ENCODE measurements at places on chromosomes 4 and X.

- no peak for DNase-seq
These were observed 91.2 kb downstream of the LRP2BP start for GRCh38 chr4:185304541-185304940.

- DNase-seq = peak; percentile 60
These were observed 651 bp downstream of the UCHL1 start for GRCh38 chr4:41257257-41257901.

DNA sequence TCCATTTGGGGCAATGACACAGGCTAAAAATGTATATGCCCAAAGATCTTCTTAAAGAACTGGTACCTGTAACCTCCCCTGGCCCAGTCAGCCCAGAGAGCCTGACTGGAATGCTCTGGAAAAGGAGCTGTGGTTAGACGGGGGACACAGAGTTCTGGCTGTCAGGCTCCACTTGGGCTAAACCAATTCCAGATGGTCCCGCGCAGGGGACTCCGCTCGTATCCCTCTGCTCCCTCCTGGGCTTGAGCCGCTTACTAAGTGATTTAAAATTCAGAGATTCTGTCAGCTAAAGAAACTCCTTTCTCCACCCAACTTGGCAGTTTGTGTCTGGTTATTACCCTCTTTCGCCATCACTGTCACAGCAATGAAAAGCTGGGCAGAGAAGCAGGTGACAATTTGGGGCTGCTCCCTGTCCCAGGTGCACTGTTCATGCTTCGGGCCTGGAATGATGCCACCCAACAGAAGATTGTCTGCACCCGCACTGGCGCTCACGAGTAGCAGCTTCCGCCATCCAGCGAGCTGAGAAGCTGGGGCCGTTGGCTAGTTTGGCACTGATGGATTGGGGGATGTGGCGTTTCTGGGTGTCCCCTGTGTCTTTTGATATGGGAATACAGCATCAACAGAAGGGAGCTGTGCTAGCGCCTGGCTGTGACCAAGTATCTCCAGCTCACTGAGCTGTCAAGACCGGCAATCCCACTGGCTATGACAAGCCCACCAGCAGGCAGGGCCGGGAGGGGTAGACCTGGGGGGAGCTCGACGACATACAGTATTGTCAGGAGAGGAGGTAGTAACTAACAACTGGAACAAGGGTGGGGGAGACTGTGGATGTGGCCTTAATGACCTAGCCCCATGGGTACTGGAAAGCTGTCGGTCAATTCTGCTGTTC, 6.7 kb upstream of the IRAK1 start:
- DNase-seq = no peak

DNA sequence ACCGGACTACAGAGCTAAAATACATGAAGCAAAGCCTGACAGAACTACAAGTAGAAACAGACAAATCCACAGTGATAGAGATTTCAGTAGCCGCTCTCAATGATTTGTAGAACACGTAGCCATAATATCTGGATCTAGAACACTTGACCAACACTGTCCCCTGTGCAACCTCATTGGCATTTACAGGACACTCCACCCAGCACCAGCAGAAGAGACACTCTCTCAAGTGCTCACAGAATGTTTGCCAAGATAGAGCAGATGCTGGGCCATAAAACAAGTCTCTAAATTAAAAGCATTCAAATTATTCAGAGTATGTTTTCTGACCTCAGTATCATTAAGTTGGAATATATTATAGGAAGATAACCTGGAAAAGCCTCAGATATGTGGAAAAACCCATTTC, 21.7 kb downstream of the HTT start:
- no peak for DNase-seq

- peak; percentile 19 for DNase-seq
These were observed 36.7 kb upstream of the HMX1 start for GRCh38 chr4:8908206-8908893.

- DNase-seq = no peak
These were observed 26.4 kb downstream of the NELFA start for GRCh38 chr4:1982124-1983052.

DNA sequence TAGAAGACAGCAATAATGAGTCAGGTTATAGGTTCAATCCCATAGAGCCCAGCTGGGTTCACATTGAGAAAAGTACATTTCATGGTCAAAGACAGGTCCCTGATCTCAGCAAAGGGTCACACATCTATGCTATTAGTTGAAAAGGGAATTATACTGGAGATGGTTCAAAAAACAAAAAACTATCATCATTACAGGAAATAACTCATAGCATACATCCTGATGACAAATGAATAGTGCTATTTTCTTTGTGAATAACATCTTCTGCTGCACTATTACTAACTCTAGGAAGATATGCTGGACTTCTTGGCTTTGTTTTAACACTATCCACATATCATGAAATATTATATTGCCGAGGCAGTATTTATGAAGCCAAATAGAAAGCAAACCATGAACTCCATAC, 202.5 kb upstream of the MAB21L2 start:
- no peak for DNase-seq

DNA sequence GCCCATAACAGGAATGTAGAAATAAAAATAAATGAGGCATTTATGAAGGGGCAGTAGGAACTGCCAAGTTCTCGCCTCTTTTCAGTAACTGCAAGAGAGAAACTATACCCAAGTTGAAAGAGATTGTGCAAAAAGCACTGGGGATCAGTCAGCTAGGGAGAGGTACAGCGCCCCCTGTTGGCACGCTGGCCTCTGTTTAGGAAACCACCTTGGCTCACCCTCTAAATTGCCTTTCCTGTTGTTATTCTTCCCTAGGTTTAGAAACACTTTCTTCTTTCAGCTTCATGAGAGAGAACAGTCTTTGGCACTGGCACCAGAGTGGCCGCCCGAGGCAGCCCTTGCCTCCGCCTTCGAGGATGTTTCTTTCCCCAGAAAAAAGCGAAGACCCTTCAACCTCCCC, 348.5 kb downstream of the MID1IP1 start:
- peak; percentile 54 for DNase-seq

DNA sequence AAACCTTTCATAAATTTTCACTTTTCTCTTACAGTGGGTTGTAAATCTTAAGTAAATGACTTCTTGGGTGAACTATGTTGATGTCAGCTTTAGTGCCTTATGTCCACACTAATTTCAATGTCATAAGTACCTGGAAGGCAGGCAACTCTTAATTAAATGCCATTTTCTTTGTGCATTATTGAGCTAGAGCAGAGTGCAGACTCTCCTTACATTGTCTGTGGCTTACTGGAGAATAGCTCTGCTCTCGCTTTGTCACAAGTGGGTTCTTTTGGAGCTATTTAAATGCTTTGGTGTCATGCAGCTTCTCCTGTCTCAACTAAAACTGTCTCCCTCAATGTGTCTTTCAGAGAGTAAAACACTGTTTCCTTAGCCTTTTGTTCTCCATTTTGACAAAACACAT, 411.6 kb downstream of the STIM2 start:
- DNase-seq = no peak

- DNase-seq = no peak
These were observed 27.2 kb upstream of the TMSB4X start for GRCh38 chrX:12947545-12948235.

GRCh38 chrX:103399744-103400143, 23.4 kb downstream of the BEX3 start:
- DNase-seq = no peak

GRCh38 chrX:103615781-103616371, 8.1 kb downstream of the TCEAL3 start:
- no peak for DNase-seq

GRCh38 chr4:125483278-125483677, 168.5 kb downstream of the FAT4 start:
- DNase-seq = no peak

DNA sequence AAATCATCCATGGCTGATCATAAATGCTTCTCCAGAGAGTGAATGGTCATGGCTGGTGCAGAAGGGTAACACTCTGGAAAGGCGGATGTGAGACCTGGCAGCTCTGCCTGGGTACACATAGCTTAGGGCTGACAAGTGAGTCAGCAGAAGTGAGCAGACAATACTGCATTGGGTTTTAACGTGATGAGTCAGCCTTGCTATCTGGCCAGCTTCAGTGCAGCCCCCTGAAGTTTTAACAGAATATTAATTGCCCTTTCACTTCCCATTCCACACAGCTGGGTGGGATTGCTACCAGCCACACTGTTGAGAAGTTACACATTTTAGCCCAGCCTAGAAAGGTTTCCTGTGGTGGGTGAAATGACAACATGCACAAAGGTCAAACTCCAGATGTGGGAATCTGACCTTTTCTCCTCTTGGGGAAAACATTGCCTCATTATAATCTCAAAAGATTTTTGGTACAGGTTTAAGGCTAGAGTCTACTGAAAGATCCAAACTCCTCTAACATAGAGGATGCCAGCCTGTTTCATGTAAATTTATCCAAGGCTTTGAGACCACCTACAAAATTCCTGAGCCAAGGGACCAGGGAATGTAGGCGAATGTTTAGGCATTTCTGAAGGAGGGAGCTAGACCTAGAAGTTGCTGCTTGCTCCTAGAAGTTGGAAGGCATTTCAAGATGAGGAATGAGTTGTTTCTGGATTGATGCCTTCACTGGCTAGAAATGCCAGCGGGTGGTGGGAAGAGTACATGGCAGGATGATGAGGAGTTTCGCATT, 230.3 kb upstream of the PGRMC2 start:
- peak; percentile 52 for DNase-seq

DNA sequence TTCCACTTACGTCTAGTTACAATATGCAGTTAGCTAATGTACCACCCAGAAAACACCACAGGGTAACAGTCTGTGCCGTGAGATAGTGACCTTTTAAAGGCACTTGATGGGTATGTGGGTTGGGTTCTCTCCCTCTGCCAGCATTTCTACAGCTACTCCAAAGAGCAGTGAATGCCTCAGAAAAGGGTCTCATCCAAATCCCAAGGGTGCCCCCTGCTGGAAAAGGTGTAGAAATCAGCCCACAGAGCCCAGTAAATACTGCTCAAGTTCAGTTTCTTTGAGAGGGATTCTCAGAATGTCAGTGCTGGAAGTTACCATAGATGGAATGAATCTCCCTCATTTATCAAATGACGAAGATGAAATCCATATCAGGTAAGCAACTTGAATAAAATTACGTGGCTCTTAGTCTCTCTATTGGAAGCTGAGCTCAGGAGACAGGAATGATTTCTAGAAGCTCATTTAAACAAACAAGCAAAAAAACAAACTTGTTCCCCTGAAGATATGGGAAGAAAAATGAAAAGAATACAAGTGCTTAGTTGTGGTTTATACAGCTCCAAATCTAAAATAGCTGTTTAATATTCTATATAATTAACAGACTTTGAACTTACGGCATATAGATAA, 9.5 kb downstream of the RNF175 start:
- peak; percentile 67 for DNase-seq

GRCh38 chr4:111046811-111047210, 423.9 kb upstream of the PITX2 start:
- DNase-seq = no peak

GRCh38 chrX:28847423-28847822, 260.2 kb downstream of the IL1RAPL1 start:
- no peak for DNase-seq

GRCh38 chrX:117680286-117680685, 436.3 kb downstream of the KLHL13 start:
- no peak for DNase-seq

DNA sequence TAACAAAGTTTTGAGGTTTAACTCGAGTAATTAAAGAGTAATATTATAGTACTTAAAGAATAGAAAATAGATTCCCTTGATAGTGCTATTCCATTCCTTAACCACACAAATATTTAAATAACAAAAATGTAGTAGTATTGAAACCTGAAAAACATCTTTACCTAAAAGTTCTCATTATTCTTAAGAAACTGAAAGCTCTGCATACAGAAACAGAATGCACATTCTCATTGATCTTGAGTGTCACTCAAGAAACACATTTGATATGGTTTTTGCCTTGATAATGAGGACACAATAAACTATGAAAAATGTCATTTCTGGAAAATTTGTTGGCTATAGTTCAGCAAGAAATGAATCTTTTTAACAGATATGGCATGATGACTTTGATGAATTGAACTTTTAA, 268.5 kb downstream of the COL25A1 start:
- DNase-seq = no peak

DNA sequence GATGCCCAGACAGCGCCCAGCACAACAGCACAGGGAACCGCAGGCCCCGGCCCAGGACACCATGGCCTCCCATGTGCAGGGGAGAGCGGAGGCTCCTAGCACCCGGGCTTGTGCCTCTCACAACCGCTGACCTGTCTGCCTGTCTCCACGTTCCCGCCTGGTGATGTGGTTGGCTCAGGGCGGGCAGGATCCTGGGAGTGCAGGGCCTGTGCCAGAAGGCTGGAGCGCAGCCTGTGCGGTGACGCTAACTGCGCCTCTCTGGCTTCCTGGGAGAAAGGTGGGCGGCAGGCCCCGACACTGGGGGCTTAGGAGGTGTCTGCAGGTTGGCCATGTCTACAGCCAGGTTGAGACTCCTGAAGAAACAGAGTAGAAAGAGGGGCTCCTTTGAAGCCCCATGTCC, 48.7 kb downstream of the CPZ start:
- DNase-seq = peak; percentile 11

- DNase-seq = no peak
These were observed 521.4 kb downstream of the RPA4 start for GRCh38 chrX:97405031-97405660.

- DNase-seq = no peak
These were observed 46.9 kb upstream of the RHOH start for GRCh38 chr4:40149960-40150385.

GRCh38 chrX:136725441-136726104, 55.2 kb downstream of the ARHGEF6 start:
- no peak for DNase-seq

- no peak for DNase-seq
These were observed 42.9 kb downstream of the NDST3 start for GRCh38 chr4:118076958-118077766.

DNA sequence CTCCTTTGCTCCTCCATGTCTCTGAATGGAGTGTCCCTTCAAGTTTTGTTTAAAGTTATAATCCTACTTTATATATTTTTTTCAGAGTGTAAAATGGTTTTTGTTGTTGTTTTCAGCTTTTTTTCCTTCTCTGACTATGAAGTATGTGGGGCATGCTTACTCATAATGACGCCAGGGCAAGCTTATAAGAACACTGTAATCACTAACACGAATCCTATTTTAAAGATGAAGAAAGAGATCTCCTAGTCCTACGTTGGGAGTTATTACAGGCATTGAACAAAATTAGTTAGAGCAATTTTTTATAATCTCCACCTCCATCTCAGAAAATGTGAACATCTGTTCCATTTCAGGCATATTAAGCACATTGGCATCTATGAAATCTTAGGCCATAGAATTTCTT, 268.1 kb upstream of the MAGEB2 start:
- DNase-seq = no peak

GRCh38 chr4:27635936-27636913, 775.6 kb downstream of the STIM2 start:
- no peak for DNase-seq

DNA sequence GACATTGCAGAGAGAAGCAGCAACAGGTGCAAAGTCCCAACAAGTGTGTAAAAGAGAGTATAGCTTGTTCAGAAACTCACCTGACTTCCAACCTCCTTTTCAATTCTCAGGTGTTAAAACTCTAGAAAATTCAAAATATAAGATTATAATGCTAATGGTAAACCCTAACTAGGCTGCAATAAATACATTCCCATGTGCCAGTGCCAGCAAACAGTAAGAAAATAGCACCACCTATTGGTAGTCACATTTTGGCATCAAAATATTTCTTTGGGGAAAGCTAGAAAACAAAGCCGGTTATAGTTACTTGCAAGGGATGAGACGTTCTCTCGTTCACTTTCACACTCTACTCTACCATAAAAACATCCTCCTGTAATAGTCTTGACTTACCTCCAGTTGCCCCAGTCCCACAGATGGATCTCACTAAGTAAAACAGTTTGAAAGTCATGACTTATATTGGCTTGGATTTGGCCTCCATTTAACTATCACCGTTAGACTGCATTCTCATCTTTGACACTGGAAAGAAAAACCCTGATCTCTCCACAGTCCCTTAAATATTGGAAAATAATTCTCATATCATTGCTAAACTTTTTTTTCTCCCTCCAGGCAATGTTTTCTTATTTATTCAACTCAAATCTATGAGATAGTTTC, 9.6 kb downstream of the BMP3 start:
- no peak for DNase-seq

All from left hindlimb (tissue), 1 donor.